ENCODE measurements at places on chromosomes 5 and 9.

DNA sequence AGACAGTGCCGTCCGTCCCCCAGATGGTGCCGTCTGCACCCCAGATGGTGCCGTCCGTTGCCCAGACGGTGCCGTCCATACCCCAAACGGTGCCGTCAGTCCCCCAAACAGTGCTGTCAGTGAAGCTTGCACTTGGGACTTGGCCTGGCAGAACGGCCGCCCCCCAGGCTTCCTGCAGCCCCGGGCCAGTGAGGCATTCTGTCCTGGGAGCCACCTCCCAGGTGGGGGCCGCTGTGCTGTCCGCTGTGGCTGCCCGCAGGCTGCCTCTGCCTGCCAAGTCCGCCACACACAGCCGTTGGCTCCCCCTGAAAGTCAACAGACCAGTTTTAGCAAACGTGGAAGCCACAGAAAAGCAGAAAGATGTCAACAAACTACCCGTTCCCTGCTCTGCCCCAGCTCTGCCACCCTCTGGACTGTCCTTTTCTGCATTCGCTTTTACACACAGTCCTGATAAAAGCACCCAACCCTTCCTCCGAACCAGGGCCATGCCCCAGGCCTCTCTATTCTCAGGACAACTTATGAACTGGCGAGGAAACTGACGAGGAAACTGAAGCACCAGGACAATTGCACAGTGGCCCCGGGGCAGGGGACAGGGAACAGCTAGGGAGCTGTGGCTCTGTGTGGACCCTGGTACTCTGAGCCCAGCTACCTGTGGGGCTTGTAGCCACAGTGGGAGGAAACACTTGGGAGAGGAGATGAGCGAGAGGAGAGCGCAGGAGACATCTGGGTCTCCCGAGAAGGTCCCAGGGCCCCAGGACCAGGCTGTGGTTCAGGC is 39.6 kb upstream of the RXRA start:
- no peak for DNase-seq

- DNase-seq: no peak
Observed at GRCh38 chr9:107137495-107138202, 145.4 kb upstream of the RAD23B start.

DNA sequence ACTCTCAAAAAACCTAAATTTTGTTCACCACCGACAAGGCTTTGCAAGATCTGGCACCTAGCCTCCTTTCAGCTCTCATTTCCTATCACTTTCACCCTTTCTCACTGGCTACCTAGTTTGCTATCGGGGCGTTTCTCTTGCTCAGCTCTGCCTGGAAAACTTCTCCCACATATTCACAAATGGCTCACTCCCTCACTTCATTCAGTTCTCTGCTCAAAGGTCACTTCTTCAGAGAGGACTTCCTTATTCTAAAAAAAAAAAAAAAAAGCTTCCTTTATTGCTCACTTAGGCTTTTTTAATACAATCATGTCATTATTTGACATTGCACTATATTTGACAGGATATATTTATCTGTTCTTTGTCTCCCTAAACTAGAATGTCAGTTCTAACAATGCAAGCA is 2.1 kb upstream of the SLC25A46 start:
- DNase-seq: no peak

- no peak for DNase-seq
Observed at GRCh38 chr5:154818471-154819116, 31.8 kb downstream of the FAXDC2 start.

GRCh38 chr5:98065261-98065909 is 708.1 kb upstream of the RGMB start:
- no peak for DNase-seq

- DNase-seq: no peak
Observed at GRCh38 chr5:39225405-39226099, 6.2 kb upstream of the FYB1 start.

GRCh38 chr5:75734913-75735789 is 17.9 kb upstream of the POC5 start:
- no peak for DNase-seq

- DNase-seq: no peak
Observed at GRCh38 chr9:72464857-72465592, 56.4 kb upstream of the TMC1 start.

DNA sequence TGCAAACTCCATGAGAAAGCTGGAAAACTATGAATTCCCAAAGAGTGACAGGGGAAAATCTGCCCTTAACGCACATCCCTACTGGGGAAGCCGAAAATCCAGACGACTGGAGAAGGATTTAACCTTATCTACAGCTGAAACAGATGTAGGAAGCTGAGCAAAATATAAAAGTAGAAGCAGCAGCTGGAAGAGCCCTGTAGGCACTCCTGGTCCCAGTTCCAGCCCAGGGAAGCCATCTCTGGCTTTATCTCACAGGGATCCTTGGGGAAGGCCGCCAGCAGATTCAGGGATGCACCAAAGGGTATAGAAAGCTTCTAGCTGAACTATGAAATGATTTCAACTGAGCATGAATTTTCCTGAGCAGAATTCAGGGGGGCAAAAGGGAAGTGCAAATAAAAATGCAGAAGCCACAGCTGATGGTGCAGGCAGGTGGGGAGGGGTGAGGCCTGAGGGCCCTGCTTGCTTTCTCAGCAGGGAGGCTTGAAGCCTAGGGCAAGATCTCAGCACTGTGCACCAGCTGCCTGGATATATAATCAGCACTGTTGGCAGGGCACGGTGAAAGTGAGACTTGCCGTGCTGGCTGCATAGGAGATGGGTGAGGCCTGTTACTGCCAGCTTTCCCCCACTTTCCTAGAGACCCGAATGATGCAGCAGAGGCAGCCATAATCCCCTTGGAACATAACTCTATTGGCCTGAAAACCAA is 2019.5 kb upstream of the NUDT12 start:
- DNase-seq: no peak

DNA sequence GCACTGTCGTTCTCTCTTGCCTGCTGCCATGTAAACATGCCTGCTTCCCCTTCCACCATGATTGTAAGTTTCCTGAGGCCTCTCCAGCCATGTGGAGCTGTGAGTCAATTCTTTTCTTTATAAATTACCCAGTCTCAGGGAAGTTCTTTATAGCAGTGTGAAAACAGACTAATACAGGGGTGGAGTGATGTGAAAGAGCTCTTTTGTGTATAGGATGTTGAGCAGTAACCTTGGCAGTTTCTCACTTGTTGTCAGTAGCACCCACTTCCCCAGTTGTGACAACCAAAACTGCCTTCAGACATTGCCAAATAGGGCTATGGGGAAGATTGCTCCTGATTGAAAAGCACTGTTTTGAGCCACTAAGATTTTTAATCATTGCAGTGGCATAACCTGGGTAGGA is 552.2 kb upstream of the ZNF462 start:
- DNase-seq: no peak

DNA sequence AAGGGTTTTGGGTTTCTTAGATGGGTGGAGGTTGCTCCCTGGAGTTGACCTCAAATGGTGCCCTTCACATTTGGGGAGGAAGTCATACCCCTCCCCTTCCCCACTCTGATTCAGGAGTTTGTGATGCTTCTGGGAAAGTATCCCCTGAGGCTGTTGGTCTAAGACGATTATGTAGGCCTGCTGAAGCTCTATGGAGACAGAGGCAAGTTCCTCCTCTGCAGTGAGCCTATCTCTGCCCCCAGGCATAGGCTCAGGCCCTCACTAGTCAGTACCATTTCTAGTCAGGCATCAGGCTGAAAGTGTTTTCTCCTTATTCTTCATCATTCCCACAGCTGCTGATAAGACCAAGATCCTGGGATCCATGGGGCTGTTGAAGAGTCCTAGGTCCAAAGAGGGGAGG is 271.6 kb upstream of the NUDT12 start:
- no peak for DNase-seq

- DNase-seq: no peak
Observed at GRCh38 chr5:9536717-9537116, 9.2 kb downstream of the SEMA5A start.

DNA sequence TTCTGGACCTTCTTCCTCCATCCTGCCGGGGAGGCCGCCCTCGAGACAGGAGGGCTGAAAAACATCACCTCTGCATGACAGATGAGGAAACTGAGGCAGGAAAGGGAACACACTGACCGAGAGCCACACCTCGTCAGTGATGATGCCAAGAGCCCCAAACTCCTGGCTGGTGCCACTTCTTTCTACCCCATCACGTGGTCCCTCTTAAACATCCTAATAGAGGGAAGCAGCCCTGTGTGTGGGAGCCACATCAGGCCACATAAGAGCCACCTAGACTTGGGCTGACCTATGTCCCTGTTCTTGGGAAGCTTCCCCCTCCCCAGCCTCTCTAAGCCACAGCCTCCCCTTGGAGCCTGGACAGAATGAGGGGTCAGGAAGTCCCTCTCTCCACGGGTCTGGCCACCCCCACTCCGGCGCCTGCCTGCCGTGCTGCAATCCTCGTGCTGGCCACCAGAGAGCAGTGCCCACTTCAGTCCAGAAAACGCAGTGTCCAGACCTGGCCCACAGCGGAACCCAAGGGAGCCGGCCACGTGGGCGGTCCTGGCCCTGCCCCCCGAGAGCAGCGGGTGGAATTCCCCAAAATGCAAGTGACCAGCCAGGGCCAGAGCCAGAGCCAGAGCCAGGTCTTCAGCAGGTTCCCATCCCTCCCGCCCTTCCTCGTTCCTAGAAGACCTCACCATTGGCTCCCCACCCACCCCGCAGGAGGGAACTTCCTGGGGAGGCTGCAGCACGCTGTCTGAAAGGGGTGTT is 54.7 kb upstream of the SARDH start:
- DNase-seq: peak; percentile 55

DNA sequence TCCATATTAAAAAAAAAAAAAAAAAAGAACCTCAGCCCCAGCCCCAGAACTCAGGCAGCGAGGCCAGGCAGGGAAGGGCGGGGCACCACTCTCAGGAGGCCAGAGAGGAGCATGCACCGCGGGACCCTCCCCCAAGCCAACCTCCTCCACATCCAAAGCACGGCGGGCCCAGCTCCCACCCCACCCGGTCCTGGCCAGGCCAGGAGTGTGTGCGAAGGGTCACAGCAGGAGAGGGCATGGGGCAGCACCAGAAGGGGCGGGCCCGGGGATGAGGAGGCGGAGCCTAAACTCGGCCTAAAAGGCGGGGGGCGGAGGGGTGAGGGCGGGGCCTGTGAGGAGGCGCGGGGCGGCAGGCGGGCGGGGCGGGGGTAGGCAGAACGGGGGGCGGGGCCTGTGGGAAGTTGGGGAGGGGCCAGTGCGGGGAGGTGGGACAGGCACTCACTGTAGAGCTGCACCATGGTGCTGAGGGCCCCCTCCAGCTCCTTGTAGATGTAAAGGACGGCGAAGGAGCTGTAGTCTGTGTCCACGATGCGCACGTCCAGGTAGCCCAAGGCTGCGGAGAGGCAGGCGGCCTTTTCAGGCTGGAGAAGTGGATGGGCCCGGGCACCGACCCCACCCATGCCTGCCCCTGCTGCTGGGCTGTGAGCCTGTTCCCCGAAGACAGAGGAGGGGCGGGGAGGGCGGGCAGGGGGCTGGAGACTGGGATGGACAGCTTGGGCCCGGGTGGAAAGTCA is 1.2 kb downstream of the LCN15 start:
- DNase-seq: no peak

DNA sequence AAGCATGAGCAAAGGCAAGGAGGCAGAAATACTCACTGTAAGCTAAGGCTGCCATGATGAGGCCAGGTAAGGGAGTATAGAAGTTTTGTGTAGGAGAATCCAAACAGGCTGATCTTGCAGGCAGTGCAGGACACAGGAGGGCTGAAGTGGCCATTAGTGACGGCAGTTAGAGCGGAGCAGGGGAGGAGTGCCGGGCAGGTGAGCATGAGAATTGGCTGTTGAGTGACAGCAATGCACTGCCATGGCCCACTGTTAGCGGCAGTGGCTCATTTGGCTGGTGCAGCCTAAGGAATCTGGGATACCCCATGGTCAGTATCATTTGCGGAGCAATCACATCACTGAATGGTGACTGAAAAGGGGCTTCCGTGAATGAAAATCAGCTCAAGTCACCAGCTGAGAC is 22.8 kb downstream of the RGS3 start:
- no peak for DNase-seq

GRCh38 chr9:98860871-98861293 is 53.4 kb downstream of the GALNT12 start:
- no peak for DNase-seq

DNA sequence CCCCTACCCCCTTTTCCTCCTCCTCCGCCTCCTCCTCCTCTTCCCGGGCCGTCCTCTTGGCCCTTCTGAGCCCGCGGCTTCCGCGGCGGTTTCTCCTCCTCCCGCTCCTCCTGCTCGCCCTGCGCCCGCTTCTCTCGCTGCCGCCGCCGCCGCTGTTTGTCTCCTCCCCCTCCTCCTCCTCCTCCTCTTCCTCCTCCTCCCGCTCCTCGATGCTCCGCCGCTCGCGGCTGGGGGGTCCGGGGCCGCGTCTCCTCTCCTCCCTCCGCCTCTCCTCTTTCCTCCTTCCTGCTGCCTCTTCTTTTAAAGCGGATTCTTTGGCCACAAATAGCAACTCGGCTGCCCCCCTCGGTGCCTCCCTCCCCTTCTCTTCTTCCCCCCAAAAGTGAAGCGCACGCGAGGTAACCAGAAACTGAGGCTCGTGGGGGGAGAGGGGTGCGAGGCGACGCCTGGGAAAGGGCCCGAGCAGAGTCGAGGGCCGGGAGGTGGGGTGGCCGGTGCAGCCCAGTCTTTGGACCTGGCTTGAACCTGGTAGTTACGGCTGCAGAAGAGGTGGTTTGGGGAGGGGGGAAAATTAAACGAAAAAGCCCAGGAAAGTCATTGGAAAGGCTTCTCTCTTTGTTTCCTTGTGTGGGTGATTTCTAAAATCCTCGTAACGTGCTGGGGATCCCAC is 1058.5 kb upstream of the DMAC1 start:
- DNase-seq: no peak

GRCh38 chr9:134636149-134636507 is 5.5 kb upstream of the COL5A1 start:
- no peak for DNase-seq

DNA sequence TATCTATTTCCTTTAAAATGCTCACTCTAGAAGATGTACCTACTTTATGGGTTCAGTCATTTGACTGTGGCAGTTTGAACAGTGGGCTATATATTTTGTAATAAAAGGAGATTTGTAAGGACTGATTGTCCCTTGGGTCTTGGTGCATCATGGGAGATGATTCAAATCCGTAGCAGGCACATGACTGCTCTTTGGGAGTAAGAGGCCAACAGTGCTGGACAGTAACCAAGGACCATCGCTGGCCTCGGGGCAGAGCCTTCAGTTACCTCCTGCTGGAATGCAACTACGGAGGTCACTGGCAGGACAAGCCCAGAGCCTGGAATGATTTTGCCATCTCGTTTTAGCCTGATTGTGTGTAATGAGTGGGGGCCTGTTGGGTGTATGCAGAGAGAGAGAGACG is 7.0 kb upstream of the MAMDC2 start:
- DNase-seq: no peak

DNA sequence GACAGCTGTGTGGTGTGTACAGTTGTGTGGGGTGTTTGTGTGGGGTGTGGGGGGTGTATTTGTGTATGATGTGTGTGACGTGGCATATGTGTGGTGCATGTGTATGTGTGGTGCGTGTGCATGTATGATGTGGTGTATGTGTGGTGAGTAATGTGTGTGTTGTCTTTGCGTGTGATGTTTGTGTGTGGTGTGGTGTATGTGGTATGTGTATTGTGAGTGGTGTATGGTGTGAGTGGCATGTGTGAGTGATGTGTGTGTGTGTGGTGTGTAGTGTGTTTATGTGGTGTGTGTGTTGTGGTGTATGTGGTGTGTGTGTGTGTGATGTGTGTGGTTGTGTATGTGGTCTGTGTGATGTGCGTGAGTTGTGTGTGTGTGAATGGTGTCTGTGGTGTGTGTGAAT is 191.1 kb downstream of the MELK start:
- DNase-seq: no peak

GRCh38 chr5:17327048-17327625 is 109.7 kb downstream of the BASP1 start:
- no peak for DNase-seq

GRCh38 chr5:111741278-111741677 is 15.7 kb downstream of the NREP start:
- DNase-seq: no peak
